ENCODE measurements at places on chromosomes 1 and 21. TPM values are rescaled to one million over a fixed set of nuclear protein-coding genes. Genes with fewer than 3 reads are reported as not detected.

GRCh38 chr21:45376459-45377324 is 28.3 kb upstream of the COL18A1 start:
- DNase-seq: no peak

- no peak for DNase-seq
Measured at GRCh38 chr21:45898781-45899180, 82.8 kb upstream of the COL6A1 start.

TRNP1 gene
- 215 TPM for total RNA-seq

DNA sequence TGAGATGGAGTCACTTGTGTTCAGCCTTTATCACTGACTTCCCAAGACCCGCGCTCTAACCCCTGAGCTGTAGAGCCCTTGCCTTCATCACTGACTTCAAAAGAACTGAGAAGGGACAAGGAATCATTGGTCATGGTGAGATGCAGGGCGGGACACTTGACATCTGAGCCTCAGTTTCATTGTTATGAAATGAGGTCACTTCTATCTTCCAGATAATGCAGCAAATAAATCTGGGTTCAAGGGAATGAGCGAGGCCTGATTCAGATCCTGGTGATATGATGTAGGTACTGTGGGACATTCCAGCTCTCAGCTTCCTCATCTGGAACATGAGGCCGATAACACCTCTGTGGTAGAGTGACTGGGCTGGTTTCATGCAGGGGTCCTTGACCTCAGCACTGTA is 13.8 kb downstream of the KAZN start:
- no peak for DNase-seq

DNA sequence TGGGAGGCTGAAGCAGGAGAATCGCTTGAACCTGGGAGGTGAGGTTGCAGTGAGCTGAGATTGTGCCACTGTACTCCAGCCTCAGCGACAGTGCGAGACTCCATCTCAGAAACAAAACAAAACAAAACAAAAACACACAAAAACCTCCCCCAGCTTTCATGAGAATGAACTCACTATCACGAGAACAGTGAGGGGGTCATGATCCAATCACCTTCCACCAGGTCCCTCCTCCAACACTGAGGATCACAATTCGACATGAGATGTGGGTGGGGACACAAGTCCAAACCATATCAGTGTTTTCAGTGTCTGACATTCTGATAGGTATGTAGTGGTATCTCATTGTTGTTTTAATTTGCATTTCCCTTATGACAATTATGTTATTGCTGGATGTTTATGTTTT is 31.5 kb upstream of the DYRK1A start:
- no peak for DNase-seq

- no peak for DNase-seq
Measured at GRCh38 chr21:46116189-46116775, 18.4 kb downstream of the COL6A2 start.

DNA sequence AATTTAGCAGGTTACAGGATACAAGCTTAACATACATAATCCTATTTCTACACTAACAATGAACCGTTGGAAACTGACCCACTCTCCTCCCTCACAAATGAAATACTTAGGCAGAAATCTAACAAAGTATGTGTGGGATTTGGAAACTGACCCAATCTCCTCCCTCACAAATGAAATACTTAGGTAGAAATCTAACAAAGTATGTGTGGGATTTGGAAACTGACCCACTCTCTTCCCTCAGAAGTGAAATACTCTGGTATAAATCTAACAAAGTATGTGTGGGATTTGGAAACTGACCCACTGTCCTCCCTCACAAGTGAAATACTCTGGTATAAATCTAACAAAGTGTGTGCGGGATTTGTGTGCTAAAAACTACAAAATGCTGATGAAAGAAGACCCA is 60.3 kb downstream of the TRAF5 start:
- no peak for DNase-seq

TEX38 gene
- not detected for total RNA-seq

DNA sequence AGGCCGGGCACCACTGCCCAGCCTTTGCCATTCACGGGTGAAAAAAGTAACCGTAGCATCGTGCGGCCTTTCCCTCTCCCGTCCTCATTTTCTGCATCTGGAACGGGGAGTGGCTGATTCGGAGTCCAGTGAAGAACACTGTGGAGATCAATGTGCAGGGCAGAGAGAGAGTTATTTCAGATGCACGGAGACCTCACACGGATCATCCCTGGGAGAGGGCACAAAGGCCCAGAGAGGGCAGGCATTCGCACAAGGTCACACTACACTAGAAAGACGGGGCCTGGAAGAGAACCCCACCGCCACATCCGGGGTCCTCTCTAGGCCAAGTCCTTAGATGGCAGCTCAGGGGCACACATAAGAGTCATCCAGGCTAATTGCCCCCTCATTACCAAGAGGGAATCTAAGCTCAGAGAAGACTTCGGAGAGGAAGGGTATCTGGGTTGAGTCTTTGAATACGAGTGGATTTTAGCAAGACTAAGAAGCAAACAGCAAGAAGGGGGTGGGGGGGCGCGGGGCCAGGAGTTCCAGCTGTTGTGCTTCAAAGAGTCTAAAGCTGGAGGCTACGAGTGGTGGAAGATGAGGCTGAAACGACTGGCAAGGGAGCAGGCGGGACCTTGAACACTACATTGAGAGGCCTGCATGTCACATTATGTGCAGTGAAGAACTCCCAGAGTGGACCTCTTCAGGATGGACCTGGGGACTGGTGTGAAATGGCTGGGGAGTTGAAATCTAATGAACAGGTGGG is 857 bp downstream of the GPX7 start:
- no peak for DNase-seq

- DNase-seq: no peak
Measured at GRCh38 chr21:16345757-16346156, 616.0 kb downstream of the USP25 start.

WNT9A gene
- total RNA-seq: 0.17 TPM

CREG1 gene
- total RNA-seq: 22.2 TPM

DNA sequence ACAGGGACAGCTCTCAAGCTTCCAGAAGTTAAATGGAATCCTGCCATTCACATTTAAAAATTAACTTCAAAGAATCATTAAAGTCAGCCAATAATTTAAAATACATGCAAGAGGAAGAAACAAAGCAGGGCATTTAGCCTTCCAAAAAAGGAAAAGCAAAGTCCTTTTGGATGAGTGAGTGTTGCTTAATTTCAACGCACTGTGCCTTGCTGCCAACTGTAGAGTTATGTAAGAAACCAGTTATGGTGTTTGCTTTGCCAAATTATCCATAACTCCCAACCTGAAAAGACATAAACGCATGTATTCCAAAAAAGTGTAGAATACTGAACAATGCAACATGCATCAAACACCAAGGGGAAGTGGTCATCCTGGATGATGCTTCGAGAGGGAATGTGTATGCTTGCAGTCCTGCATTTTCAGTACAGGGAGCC is 16.1 kb upstream of the KCNE1 start:
- DNase-seq: no peak

GRCh38 chr1:118039170-118039569 is 109.6 kb downstream of the WDR3 start:
- DNase-seq: no peak

DNA sequence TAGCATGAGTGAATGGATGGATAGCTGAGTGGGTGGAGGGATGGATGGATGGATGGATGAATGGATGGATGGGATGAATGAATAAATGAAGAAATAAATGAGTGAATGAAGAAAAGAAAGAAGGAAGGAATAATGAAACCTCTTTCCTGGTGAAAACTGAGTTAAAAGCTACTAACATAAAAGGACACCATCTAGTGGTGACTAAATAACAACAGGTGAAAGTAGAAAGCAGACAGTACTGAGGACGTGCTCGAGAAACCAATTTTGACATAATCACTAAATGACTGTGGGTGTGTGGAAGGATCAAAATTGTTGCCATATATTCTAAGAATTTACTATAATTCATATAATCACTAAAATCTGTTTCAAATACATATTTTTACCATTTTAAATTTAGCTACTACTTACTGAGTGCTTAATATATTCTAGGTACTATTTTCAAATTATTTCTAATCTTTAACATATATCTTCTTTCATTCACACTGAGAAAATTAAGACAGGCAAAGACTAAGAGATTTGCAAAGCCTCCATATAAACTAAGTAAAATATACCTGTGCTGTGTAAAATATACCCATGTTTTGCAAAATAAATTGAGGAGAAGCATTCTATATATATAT is 522.9 kb downstream of the LRRIQ3 start:
- DNase-seq: no peak

SPATA45 gene
- not detected for total RNA-seq

- no peak for DNase-seq
Measured at GRCh38 chr21:40680311-40680710, 166.6 kb downstream of the DSCAM start.

ENTREP3 gene
- 77.6 TPM for total RNA-seq

INSRR gene
- total RNA-seq: not detected

RHCE gene
- total RNA-seq: 0.57 TPM

- no peak for DNase-seq
Measured at GRCh38 chr1:172468296-172468695, 24.4 kb upstream of the PIGC start.

IL22RA1 gene
- total RNA-seq: not detected

MXRA8 gene
- 485 TPM for total RNA-seq

KIF21B gene
- total RNA-seq: not detected

UTS2 gene
- total RNA-seq: not detected

NDC1 gene
- total RNA-seq: 16.9 TPM

DNA sequence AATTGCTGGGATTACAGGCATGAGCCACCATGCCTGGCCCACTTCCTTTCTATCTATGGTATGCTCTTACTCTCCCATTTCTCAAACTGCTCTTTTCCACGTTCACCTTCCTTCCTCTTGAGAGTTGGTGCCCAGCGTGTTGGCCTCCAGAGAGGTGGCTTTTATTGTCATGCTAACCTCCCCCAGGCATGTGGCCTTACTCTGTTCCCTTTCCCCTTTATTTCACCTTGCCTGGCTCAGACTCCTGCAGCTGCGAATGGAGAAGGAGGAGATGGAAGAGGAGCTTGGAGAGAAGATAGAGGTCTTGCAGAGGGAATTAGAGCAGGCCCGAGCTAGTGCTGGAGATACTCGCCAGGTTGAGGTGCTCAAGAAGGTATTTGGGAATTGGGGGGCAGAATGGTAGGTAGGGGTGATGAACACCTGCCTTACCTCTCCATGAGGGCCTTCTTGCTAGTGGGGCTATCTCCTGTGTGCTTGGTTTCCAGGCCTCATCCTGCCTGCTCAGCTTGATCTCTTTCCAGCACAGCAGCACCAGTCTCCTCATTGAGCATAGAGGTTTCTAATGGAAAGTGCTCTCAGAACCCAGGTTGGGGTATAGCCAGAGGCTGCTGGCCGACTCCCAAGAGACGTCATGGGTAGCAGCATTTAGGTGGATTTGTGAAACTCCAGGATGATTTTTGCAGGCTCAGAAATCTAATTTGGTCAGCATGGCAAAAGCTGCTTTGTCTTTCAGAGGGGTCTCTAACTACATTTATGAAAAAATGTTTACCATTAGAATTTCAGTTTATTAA is 13.2 kb upstream of the TUFT1 start:
- DNase-seq: no peak

HOOK1 gene
- total RNA-seq: not detected

All from HFFc6 (cell line).